ENCODE measurements at places on chromosomes 5 and 9.

GRCh38 chr9:113992276-113992951, 85.7 kb downstream of the AMBP start:
- no peak for DNase-seq

- peak; percentile 37 for DNase-seq
Observed at GRCh38 chr9:79581794-79582193, 10.0 kb downstream of the TLE4 start.

GRCh38 chr5:105872569-105873270, 1798.0 kb downstream of the EFNA5 start:
- no peak for DNase-seq

- no peak for DNase-seq
Observed at GRCh38 chr9:82934949-82935348, 128.0 kb downstream of the RASEF start.

- DNase-seq, result no peak
Observed at GRCh38 chr9:9099646-9100045, 1300.1 kb upstream of the DMAC1 start.

DNA sequence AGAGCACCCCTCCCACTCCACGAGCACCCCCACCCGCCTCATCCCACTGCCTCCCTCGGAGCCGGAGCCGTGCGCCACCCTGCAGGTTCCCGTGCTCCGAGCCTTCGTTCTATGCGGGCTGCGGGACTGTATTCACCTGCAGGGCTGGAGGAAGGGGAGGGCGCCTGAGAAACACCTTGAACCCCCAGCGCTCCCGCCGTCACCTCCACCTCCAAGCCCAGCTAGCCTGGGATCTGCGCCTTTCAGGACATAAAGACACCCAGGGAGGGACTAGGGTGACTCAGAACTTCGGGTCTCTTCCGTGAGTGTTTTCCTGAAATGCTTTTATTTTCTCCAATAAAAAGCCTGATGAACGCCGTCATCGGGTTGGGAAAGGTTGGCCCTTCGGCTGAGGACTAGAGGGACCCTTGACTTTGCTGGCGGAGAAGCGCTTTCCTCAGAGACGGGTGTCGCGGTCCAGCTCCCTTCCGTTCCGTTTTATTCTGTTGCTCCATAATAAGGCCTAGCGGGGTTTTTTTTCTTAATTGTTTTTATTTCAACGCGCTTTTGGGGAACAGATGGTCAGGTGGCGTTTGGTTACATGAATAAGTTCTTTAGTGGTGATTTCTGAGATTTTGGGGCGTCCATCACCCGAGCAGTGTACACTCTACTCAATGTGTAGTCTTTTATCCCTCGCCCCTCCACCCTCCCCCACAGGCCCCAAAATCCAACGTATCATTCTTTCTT, 4.6 kb downstream of the TLX3 start:
- DNase-seq, result no peak

DNA sequence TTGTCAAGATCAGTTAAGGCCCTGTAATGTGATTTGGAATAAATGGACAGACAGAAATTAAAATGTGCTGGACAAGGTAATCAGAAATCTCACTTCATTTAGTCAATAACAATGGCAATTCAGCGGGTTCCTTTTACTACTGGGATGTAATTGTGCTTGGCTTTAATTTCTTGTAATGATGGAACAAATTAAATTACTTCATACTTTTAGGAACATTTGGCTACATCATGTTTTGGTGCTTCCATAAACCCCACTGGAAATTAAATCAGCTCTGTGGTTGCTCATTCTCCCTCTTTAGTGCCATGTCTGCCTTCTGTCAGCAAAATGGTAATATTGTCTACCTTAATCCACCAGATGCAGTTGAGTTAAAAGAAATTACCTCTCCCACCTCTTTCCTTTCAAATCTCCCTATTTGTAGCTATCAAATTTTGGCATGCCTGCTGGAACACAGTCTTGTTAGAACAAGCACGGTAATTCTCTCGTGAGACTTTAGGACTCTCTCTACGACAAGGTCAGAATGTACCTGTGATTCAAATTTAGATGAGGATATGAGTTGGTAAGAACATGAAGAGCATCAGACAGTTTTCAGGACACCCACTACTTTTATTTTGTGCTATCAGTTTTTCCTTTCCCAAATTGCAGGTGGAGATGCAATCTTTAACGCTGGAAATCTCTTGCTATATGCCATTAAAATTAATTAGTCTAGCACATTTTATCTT, 476.3 kb downstream of the RAB3C start:
- DNase-seq, result no peak

DNA sequence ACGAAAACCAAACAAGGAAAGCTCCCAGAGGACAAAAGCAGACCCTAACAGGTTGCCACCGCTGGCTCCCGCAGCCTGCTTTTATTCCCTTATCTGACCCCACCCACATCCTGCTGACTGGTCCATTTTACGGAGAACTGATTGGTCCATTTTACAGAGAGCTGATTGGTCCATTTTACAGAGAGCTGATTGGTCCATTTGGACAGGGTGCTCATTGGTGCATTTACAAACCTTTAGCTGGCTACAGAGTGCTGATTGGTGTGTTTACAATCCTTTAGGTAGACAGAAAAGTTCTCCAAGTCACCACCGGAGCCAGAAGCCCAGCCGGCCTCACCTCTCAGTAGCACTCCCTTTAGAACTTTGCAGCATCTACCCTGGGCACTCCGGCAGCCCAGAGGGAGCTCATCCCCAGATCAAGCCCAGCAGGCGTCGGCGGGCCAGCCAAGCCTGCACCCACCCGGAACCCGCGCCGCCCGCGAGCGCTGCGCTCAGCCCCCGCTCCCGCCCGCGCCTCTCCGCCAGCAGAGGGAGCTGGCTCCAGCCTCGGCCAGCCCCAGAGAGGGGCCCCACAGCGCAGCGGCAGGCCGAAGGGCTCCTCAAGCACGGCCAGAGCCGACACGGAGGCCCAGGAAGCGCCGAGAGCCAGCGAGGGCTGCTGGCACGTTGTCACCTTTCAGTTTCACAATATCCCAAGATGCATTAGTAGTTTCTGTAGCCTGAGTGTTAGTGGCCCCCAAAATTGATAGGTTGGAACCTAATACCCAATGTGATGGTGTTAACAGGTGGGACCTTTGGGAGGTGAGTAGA, 35.3 kb upstream of the CLPTM1L start:
- DNase-seq, result peak; percentile 33

GRCh38 chr5:133744051-133744959, 132.0 kb upstream of the FSTL4 start:
- DNase-seq, result no peak

DNA sequence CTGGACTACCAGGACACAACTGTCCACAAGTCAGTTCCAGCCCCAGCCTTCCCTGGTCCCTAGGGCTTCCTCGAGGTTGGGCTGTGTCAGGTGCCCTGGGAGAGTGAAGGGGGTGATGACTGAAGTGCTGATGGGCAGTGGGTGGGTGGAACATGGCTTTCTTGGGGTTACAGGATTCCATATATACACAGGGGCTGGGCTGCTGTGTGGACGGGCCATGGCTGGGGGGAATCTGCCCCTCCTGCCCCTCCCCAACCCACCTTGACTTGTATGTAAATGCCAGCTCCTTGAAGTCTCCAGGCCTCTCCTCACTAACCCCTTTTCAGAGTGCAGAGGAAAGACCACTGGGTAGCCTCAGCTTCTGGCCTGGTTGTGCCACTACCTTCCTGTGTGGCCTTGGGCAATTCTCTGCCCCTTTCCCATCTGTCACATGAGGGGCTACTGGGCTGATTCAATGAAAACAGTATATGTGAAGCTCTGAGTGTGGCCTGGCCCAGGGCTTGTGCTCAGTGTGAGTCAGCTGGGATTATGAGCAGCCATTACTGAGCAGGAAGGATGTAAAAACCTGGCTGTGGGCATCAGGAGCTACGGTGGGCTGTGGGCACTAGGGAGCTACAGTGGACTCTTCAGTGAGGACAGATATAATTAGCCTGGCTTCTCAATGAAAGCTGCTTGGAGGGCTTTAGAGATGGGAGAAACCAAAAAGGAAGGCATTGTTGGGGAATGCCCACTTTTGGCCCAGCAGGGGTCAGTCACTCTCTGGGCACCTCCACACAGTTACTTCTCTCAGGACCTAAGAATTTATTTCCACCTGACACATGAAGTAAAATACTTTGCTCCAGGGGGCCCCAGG, 23.3 kb downstream of the PITX1 start:
- DNase-seq, result no peak

DNA sequence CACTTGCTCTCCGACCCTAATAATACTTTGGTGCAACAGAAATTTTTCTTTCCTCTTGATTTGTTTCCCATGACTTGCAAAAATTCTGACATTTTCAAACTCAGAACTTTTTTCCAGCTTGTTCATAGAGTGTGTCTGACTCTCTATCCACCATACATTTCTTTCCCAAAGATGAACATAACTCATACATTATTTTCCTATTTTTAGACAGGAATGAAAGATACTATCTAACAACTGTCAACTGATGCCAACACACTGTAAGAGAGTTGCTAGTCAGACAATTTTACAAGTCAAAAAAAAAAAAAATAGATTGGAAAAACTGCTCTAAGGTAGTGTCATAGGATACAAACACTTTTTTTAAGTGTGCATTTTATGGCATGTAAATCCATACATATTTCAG, 1001.0 kb upstream of the WWC1 start:
- no peak for DNase-seq

GRCh38 chr5:72265032-72265877, 54.8 kb downstream of the MRPS27 start:
- no peak for DNase-seq

DNA sequence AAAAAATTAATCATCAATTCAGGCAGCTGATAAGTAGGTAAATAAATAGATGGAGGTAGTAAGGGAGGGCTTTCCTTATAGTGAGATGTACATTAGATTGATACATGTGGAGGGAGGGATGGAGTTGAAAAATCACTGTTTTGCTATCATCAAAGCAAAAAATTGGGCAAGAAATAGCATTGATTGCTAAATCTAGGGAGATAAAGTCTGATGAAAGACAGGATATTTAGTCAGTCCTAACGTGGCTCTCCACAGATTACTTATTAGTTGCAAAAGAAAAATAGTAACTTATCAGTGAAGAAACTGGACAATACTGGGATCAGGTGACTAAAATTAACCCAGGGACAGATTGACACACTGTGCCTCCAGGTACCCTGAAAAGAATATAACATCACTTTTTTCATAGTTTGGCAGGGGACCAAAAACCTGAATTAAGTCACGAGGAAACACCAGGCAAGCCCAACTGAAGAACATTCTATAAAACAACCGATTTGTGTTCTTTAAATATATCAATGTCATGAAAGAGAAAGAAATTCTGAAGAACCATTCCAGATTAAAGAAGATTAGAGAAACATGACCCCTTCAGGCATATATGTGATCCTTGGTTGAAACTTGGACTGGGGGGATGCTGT, 27.1 kb upstream of the GOLPH3 start:
- no peak for DNase-seq

GRCh38 chr9:128192601-128193371, 1.4 kb upstream of the CIZ1 start:
- peak; percentile 29 for DNase-seq

DNA sequence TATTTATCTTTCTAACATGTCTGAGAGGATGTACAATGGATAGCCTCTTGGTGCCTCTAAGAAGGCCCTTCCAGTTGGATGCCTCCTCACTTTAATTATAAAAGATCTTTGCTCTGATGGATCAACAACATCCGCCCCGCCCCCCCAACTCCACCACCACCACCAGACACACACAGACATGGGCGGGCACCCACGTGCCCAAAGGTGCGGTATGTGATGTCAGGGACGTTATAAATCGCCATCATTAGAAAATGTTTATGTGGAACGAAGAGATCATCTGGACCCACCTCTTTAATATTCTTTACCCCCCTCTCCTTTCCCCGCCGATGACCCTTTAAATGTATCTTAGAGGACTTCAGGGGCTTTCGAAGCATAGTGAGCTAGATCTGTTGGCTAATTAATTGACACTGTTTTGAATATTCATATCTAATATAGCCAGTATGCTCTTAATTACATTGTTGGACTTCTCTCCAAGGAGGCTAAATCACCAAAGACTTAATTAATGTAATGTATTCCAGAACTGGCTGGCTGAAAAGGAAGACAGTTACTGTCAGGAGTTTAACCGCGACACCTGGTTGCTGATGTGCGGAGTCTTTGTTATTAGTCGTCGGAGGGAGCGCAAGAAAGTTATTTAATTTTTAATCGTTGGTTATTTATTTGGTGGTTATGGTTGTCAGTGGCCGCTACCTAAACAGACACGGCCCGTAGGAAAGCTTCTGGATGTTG, 6.1 kb upstream of the FOXB2 start:
- DNase-seq, result no peak

DNA sequence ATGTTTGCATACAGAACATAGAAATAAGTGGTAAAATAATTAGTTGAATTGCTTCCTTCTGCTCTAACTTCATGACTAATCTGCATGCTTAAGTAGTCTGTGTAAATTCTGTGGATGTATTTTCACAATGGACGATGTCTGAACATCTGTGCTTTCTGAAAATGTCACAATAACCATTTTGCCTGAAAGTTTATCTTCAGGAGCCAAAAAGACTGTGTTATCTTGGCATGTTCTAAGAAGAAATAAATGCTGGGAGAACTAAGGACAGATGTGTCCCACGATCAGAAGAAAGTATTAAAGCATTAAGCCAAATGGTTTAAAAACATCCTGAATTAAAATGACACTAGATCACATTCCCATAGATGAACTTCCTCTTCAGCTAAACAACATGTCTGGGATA, 397.6 kb downstream of the SPOCK1 start:
- DNase-seq, result no peak

Measured in T-helper 2 cell (primary cell).